Hematopoietic multipotent progenitor cell treated with erythropoietin and hydrocortisone succinate and interleukin-3 and kit ligand, for 17 days (in vitro differentiated cells): ENCODE measurements at places on chromosomes 13 and 19.

GRCh38 chr19:57075125-57075524 is 44.7 kb upstream of the USP29 start:
- no peak for DNase-seq

GRCh38 chr13:34637138-34637537 is 304.9 kb upstream of the NBEA start:
- no peak for DNase-seq

DNA sequence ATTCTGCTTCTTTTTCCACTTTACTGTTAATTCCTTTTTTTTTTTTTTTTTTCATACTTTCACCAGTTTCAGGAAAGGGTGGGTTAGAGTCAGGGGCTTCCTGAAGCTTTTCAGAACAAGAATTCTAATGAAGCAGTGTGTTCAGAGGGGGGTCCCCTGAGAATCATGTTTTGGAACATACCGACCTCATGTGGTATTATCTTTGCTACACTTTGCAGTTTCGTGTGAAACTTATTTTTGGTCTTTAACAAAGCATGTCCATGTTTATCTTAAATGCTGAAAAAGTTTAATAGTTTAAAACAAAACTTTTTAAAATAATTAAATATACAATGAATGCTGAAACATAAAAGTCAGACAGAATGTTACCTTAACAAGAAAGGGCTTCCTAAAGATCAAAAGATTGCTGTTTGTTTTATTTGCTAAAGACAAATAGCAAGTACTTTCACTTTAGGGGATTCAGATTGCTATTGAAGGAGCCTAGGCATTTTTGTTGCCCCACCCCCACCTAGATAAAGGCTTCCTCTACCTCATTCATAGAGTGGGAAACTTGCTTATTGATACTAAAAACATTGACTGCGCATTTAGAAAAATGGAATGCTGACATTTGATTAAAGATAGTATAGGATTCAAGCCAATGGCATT is 21.1 kb upstream of the POMP start:
- no peak for DNase-seq

DNA sequence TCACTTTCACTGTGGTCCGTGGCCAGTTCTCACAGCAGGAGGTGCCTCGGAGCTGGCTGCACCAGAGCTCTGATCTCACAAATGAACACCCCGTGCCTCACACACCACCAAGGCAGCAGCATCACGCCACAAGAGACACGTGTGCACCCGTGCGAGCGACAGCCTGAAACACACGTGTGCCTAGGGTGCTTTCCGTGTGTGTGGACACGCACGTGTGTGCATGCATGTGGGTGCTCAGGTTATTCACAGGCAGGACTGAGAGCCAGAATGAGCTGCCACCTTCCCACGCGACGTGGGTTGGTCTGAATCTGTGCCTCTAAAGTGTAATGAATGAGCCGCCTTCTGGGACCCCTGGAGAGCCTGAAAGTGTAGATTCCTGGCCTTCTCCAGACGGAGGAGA is 67.6 kb upstream of the C13orf46 start:
- DNase-seq = no peak

GRCh38 chr19:3096267-3096901 is 2.2 kb downstream of the GNA11 start:
- no peak for DNase-seq

- no peak for DNase-seq
Observed at GRCh38 chr13:50693727-50694126, 149.8 kb downstream of the DLEU7 start.

- no peak for DNase-seq
Observed at GRCh38 chr13:48040896-48041295, 3.4 kb downstream of the NUDT15 start.
